ENCODE measurements at places on chromosomes 3 and 15. TPM values are rescaled to one million over a fixed set of nuclear protein-coding genes. Genes with fewer than 3 reads are reported as not detected.
A peak's percentile ranks its signal among the peaks of the same experiment; 100 is the strongest.

The SACM1L gene
- total RNA-seq, result 19.7 TPM

The FANCD2OS gene
- total RNA-seq, result not detected

The ZBTB47 gene
- total RNA-seq, result 5.0 TPM

The C3orf52 gene
- total RNA-seq, result 0.28 TPM

GRCh38 chr3:17479681-17480405 is 262.6 kb downstream of the TBC1D5 start:
- no peak for DNase-seq

GRCh38 chr3:168738527-168739325 is 643.0 kb upstream of the GOLIM4 start:
- no peak for DNase-seq

DNA sequence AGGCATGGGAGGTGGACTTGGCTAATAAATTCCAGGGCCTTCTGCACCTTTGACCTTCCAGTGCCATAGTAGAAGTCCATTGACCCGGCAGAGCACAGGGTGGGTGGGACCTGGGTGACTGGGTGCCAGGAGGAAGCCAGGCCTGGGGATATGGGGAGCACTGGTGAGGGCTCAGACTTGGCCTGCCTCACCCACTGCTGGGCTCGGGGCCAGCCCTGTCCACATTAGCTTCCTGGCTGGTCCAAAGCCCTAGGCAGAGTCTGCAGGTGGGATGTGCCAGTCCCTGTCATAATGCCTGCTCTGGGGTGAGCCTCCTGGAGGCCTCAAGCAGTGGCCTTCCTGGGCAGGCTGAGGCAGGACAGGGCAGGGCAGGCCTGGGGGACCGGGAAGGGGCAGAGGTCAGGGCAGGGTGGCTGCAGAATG is 38.1 kb upstream of the CHRNB4 start:
- peak; percentile 48 for DNase-seq

DNA sequence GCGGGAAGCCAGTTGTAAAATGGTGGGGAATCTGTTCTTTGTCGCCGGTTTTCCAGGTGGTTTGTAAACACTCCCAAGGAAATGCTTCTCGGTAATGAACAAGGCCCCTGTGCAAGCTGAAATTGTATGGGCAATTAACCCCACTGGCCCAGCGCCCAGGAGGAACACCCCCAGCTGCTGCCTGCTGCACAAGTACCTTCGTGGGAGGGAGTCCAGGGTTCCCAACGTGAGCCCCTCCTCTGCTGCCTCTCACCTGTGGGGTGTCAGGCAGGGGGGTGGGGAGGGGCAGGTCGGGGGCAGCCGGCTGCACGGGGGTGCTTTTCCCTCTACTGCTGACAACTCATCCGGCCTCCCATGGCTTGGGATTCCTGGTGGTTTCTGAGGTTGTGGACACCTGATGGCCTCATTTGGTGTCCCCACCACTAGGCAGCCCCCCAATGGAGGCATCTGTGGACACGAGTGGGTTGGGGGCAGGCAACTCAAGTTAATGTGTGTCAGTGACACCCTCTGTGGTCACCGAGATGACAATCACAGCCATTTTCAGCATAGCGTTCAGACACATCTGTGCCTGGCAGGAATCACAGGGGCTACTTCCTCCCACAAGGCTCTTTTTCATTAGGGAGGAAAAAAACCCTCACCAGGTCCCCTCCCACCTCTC is 35.6 kb upstream of the PRR23E start:
- DNase-seq, result no peak

DNA sequence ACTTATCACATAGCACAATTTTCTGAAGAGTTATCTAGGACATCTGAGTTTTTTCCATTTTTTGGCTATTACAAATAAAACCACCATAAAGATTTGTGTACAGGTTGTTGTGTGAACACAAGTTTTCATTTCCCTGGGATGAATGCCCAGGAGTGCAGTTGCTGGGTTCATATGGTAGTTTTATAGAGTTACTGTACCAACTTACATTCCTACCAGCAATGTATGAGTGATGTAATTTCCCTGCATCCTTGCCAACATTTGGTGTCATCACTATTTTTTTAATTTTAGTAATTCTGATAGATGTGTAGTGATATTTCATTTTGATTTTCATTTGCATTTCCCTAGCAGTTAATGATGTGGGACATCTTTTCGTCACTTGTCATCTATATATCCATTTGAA is 20.5 kb downstream of the FILIP1L start:
- no peak for DNase-seq

All from left lobe of liver (tissue), 2 donors.